ENCODE measurements at places on chromosomes 4 and X.
A peak's percentile ranks its signal among the peaks of the same experiment; 100 is the strongest.

DNA sequence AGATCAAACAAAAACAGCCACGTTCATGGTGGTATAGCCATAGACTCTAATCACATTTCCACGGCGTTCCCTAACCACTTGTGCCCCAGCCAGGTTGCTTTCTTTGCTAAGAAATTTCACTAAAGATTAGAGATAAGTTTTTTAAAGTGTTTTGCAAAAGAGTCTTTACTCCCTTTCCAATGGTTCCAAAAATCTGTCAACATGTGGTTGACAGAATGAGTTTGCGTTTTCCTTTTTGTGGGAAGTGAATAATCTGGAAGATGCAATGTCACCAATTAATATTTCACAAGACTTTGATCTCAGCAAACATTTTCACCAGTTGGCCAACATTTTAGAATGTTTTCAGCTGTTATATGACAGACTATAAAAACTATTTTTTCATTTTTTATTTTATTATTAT lies 35.3 kb downstream of the CXCL1 start:
- DNase-seq = no peak

- DNase-seq = no peak
Measured at GRCh38 chrX:124239324-124239723, 93.1 kb upstream of the TEX13D start.

GRCh38 chr4:10123227-10124101 lies 6.9 kb upstream of the WDR1 start:
- DNase-seq = no peak

DNA sequence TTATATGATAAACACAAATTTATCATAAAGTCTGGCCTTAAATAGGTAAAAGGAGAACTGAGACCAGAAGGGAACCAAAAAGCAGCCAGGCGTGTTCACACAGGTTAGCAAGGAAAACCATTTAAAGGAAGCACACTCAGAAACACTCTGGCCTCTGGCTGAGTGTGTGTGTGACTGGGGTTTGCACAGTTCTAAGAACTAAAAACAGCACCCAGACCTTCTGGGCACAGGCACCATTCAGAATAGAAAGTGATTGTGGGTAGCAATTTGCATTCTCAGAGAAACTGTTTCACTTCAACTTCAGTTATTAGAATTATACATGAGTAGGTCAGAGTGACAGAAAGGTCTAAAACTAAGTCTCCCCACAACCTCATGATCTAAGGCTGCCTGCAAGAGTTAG lies 10.0 kb downstream of the GPR82 start:
- no peak for DNase-seq

DNA sequence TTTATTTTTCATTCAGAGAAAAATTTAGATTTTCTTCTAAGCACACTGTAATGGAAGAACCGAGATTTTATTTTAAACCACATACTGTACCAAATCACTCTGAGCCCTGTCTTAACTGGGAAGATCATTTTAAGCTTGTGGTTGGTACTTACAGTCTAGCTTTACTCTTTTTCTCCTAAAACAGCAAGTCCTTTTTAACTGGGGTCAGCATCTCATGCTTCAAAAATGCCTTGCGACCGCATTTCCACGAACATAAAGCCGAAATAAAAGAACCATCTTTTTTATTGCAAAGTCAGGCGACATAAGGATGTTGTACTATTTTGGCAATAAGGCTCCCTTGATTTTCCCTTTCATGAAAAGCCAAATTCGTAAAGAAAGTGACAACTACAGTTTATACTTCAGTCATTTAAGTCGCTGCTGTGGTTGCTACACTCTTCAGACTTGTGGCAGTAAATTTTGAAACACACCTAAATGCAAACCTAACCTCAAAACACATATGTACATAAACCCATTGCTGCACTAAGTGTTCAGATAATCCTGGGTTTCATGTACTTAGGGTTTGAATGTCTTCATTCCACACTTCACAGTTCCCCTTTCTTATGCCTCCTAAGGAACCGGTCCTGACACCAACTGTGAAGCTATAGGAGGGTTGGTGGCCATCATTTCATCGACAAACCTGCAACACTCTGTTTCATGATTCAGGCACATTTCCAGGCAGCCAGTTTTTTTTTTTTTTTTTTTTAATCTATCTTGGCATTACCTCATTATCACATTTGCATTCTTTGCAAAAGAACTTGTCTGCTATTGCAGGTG lies 3.0 kb downstream of the STOX2 start:
- no peak for DNase-seq

- DNase-seq = no peak
Measured at GRCh38 chr4:151527699-151528098, 118.7 kb downstream of the FHIP1A start.

DNA sequence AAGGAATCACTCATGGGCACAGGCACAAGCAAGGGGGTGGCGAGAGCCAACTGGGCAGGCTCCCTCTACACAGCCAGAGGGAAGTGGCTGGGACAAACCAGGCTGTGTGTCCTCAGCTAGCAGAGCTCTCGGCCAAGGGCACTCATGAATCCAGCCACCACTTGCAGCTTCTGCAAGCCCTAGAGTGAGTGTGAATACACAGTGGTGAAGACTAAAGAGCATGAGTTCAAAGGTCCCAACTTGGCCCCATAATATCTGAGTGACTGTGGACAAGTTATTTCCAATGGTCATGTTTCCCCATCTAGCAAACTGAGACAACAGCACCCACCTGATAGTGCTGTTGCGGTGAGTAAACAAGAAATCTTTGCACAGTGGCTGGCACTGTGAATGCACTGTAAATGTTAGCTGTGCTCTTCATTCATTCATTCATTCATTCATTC lies 51.7 kb downstream of the ADGRG2 start:
- no peak for DNase-seq

DNA sequence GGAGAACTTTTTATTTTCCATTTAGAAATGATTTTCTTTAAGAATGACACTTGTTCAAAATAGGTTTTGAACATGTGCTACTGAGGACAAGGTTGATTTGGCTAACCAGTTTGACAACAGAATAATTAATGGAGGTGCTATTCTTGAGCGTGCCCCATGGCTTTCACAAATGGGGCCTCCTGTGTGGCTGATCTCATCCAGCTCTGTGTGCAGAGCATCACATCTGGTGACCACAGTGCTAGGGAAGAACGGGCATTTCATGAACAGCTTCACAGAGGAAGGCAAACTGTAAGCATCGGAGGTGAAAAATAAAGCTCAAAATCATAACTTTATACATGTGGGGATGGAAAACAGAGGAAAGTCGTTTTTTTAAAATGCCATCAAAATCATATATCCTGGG lies 148.6 kb downstream of the SOWAHB start:
- DNase-seq = no peak

- DNase-seq = no peak
Measured at GRCh38 chr4:7750523-7750922, 189.1 kb downstream of the AFAP1 start.

GRCh38 chr4:111798840-111799239 lies 346.4 kb upstream of the FAM241A start:
- no peak for DNase-seq

GRCh38 chr4:48203819-48204218 lies 65.8 kb downstream of the TEC start:
- no peak for DNase-seq

- DNase-seq = no peak
Measured at GRCh38 chrX:106588801-106589200, 23.0 kb upstream of the RADX start.

GRCh38 chrX:154594491-154594890 lies 9.6 kb downstream of the CTAG1A start:
- no peak for DNase-seq

DNA sequence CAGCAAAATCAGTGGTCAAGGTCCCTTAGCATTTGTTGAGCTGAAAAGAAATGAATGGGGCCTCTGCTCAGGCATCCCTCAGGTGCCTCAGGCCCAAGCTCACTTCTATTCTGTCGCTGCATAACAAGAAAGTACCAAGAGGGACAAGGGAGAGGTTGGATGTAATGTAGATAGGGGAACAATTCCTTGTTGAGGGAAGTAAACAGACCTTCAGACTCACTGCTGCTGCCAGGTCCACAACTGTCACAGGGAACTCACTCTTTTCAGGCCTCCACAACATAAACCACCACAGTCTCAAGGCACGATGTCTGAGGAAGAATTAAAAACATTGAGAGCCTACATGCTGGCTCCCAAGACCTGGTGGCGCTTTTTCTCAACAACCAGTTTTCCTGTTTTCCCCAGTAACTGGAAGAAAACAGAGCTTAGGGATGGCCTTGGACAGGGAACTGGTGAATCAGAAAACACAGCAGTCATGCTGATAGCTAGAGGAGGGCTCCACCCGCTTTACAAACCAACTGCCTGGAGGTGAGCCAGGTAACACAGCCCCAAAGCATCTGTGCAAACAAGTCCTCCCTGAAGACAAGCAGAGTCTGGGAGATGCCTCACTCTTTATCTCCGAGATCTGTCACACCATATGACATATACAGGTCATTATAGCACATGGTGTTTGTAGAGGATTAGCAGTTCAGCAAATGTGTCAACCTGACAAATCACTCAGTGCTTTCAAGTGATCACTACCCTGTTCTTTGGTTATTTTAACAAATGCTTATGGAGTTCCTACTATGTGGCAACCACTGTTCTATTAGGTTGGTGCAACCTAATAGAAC lies 14.3 kb upstream of the AWAT1 start:
- no peak for DNase-seq

GRCh38 chrX:7163146-7163677 lies 15.3 kb upstream of the PUDP start:
- DNase-seq = no peak

GRCh38 chrX:20513185-20513584 lies 246.5 kb upstream of the RPS6KA3 start:
- no peak for DNase-seq

GRCh38 chrX:151935358-151935757 lies 22.7 kb downstream of the MAGEA4 start:
- DNase-seq = no peak

GRCh38 chr4:78477276-78477675 lies 74.3 kb upstream of the ANXA3 start:
- DNase-seq = no peak

DNA sequence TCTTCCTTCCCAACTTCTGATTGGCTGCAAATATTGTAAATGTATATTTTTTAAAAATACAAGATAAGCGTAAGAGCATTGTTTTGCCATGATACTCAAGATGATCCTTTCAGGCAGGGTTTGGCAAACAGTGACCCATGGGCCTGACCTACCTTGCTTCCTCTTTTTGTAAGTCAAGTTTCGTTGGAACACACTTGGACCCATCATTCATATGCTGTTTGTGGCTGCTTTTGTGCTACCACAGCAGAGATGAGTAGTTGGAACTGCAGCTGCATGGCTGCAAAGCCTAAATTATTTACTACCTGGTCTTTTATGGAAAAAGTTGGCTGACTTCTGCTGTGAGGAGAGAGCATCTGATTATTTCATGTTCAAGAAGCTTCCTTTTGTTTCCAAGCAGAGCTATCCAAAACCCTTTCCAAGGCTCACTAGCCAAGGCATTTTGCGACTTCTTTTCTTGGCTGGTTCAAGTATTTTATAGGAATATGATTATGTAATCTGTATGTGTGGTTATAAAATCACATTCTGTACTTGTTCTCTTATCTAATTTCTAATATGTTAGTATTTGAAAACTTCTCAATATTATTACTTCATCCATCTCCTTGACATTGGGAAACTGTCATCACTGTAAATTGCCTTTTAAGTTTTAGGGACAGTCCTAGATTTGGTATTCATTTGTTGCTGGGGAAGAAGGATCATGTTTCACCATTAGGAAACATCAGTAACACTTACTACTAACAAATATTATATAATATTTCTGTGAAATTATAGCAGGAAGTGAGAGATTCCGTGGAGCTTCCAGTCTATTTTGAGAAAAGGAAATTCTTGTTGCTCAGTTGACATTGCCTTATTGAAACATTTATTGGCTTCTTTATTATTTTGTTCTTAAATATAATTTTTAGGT lies 109.2 kb downstream of the ARHGAP10 start:
- no peak for DNase-seq

GRCh38 chrX:3286196-3286945 lies 60.1 kb downstream of the MXRA5 start:
- peak; percentile 44 for DNase-seq

- no peak for DNase-seq
Measured at GRCh38 chr4:151518359-151518758, 109.4 kb downstream of the FHIP1A start.

DNA sequence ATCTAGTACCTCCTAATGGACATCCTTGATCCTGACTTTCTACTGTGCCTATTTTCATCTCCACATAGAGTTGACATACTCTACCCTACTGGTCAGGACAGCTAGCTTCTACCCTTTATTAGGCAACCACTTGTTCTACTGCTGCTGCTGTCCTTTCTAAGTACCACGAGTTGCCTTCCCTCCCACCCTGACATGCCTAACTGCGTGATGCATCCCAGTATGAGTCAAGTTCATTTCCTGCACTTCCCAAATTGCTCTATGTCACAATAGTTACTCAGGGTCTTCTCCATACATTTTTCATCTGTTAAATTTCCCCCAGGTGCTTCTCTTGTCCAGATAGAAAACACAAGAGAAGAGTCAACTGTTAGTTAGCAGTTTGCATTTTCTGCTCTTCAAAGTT lies 133.4 kb downstream of the TBC1D19 start:
- no peak for DNase-seq

DNA sequence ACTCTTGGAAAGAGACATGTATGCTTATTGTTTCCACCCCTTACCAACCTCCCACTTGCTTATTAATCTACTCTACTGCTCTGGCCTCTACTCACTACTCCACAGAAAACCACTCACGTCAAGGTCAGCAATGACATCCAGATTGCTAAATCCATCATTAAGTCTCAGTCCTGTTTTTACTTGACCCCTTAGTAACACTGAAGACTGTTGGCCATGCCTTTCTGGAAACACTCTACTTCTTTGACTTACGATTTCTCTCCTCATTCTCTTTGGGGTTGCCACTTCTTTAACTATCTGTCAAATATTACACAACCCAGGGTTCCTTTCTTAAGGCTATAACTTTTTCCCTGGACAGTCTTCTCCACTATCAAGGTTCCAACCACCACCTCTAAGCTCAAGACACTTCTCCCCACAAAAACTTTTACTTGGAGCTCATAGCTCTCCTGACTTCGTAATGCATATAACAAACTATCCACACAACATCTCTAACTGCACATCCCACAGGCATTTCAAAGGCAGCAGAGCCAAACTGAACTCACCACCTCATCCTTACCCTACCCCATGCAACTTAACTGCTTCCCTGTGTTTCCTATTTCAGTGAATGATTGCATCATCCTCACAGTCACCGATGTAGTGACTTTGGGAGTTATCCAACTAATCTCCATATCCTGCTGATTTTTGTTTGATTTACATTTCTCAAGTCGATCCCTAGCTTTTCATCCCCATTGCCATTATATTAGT lies 15.8 kb upstream of the MAGEA4 start:
- DNase-seq = no peak

DNA sequence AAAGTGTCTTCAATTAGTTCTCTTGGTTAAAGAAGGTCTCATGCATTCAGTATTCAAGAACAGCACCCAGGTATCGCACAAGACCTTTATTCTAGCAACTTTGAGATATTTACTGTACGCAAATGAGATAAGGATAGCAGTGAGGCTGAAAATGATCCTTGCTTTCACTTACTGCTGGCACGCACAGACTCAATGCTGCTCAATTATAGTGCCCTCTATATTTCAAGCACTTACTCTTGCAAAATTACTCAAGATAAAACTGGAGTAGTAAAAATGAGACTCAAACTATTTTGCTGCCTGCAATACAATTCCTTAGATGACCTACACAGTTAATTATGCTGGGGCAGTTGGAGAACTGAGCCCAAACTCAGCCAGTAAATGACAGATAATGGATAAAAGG lies 60.9 kb downstream of the ADGRA3 start:
- no peak for DNase-seq
